Stimulated activated CD8-positive, alpha-beta memory T cell treated with anti-CD3 and anti-CD28 coated beads, Interleukin-4, amount 100 ng/mL, for 1 hour (primary cell): ENCODE measurements at places on chromosomes 16 and 17.

DNA sequence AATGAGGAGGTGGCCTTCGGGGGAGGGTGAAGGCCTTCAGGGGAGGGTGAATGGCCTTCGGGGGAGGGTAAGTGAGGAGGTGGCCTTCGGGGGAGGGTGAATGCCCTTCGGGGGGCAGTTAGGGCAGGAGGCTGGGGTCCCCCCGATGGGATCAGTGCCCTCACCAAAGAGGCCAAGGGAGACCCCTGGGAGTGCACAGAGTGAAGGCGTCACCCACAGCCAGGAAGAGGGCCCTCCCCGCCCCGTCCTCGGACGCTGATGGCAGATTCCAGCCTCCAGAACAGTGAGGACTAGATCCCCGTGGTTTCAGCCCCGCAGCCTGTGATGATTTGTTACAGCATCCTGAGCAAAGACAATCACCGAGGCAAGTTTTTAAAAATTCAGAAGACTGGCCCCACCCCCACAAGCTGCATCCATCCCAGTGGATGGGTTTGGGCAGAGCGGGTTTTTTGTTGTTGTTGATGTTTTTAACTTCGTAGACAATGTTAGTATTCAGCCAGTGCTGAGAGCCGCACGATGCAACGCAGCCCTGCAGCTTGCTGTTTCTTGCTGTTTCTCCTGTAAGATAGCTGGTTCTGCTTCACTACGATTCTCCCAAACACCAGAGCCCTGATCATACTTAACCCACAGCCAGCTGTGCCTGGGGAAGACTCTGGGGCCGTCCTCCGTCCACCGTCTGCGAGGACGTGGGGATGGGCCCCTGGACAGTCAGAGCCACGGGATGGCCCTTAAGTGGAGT lies 40.7 kb upstream of the CBFA2T3 start:
- no peak for DNase-seq

DNA sequence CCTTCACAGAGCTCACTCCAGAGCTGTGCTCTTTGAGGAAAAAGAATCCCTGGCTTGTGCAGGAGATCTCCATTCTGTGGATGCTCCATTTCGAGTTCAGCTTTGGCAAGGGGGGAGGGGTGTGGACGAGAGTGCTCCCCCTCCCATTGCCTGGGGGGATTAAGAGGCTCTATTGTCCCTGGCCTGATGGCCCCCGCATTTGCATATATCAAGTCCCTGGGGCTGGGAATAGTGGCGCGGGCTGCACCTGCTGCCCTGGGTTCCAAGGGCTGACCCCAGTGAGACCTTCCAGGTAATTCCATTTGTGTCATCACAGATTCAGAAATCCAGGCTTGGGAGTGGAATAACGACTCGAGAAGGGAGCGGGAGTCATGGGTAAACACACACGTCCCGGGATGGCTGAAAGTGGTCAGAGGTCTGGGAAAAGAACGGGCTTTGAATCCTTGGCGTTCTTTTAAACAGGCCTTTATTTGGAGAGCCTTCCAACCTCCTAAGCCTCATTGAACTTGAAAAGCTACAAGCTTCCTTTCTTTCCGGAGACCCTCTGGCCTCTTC lies 479.3 kb downstream of the HS3ST3B1 start:
- DNase-seq: no peak

GRCh38 chr16:52552643-52553042 lies 5.7 kb upstream of the TOX3 start:
- DNase-seq: no peak

DNA sequence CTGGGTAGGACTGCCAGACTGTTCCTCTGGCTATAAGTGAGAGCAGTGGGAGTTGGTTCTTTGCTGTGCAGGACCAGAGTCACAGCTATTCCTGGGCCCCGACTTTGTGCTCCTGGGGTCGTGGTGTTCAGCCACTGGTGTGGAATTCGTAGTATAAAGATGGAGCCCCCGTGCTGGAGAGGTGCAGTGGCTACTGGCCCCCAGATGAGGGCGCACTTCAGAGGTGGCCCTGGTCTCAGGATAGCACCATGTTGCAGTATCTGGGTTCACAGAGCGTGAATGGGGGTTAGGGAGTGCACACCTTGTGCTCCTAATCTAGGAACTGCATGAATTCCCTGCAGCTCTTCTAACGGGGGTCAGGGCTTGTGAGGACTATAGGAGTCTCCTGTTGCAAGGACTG lies 21.1 kb downstream of the TANC2 start:
- no peak for DNase-seq

- no peak for DNase-seq
Measured at GRCh38 chr17:15654886-15655561, 29.1 kb downstream of the TRIM16 start.

DNA sequence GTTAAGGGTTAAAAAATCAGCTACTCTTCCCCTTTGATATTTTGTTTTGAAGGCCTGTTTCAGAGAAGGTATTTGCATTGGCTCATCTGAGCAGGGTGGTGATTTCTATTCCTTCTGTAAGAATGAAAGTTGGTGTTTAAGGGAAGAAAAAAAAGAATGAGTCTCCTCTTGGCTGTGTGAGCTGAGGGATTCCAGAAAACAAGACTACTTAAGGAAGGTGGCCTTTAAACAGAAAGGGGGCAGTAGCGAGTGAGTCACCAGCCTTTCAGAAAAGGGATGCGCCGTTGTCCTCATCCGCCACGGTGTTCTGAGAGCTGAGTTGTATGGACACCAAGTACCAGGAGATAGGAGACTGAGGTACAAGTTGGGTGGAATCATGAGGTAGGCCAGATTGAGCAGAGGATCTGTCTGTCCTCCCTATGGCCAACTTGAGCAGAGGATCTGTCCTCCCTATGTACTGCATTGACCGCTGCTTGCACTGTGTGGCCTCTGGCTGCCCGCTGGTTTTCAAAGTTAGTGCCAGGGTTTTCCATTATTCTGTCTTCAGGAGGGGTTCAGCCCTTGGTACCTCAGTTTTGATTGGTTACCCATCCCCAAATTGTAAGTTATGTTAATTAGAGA lies 8.2 kb downstream of the PRKCA start:
- DNase-seq: no peak

- DNase-seq: no peak
Measured at GRCh38 chr16:4918781-4919251, 18.1 kb downstream of the PPL start.

DNA sequence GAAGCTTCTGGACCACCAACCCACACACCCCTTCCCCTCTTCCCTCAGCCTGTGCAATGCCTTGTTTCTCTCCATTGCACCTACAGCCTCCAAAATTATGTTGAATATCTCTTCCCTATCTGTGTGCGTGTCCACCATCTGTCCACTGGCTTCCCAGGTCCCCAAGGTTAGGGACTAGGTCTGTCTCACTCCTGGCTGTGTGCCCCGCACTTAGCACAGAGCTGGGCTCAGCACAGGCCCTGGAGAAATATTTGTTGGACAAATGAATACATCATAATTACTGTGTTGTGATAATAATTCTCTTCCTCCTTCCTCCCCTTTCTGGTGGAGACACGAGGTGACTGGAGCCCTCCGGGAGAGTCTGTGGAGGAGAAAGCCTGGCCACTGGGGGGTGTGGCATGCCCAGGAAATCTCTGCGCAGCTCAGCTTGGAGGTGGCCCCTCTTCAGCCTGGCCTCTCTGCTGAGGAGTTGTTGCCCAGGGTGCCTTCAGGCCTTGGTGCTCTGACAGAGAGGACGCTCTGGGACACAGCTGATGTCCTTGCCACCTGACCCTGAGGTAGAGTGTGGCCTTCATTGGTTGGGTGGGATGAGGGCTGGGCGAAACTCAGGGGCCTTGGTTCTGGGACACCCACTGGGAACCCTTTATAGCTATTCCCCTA lies 3.3 kb upstream of the BRD7 start:
- DNase-seq: no peak

DNA sequence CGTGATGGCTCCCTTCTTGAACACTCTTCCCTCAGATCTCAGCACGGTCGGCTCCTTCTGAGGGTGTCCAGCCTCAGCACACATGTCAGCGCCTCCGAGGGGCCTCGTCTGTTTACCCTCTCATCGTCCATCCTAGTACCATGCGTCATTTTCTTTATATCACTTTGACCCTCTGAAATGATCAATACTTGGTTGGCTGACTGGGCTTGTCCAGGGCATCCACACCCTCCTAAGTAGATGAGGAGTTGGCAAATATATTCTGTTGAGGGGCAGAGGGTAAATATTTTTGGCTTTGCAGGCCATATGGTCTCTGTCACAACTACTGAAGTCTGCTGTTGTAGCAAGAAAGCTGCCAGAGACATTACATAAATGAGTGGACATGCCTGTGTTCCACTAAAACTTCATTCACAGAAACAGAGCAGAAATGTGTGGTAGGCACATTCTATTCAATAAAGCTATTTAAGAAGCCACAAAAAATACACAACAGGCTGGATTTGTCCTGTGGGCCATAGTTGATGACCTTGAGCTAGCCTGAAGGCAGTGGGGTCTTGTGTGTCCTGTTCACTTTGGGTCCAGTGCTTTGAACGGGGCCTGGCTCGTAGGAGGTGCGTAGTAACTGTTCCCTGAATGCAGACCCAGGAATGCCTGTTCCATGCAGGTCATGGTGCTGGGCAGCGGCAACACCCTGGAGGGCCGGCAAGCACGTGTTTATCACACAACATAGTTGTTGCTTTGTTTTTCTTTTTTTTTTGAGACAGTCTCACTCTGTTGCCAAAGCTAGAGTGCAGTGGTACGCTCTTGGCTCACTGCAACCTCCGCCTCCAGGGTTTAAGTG lies 185.8 kb downstream of the SNX29 start:
- DNase-seq: no peak

DNA sequence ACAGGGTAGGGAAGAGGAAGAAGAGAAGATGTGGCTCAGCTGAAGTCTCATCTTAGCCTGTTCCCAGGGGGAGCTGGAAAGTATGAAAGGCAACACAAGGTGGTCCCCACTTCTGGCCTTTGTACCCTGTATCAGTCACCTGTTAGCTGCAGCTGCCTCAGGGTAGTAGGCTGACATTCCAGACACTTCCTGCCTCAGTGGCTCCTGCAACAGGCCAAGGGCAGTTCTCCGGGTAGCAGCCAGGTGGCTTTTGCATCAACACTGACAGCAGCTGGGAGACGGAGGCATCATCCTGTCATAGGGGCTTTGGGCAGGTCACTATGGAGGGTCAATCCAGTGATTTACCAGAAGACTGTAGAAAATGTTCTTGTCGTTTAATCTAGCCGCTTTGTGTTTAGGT lies 124.0 kb downstream of the RGS9 start:
- no peak for DNase-seq

DNA sequence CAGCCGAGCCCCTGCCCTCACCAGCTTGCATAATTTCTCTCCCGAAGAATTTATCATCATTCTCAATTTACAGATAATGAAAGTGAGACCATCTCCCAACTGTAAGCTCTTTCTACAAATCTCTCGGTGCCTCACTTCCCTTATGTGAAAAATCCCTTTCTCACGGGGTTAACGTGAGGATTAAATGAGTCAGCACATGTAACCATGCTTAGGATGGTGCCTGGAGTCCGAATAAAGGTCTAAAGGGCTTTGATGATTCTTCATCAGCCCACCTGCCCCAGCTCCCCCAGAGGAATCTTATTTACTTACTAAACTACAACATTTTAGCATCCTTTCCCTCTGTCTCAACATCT lies 24.8 kb upstream of the PIK3R6 start:
- no peak for DNase-seq

DNA sequence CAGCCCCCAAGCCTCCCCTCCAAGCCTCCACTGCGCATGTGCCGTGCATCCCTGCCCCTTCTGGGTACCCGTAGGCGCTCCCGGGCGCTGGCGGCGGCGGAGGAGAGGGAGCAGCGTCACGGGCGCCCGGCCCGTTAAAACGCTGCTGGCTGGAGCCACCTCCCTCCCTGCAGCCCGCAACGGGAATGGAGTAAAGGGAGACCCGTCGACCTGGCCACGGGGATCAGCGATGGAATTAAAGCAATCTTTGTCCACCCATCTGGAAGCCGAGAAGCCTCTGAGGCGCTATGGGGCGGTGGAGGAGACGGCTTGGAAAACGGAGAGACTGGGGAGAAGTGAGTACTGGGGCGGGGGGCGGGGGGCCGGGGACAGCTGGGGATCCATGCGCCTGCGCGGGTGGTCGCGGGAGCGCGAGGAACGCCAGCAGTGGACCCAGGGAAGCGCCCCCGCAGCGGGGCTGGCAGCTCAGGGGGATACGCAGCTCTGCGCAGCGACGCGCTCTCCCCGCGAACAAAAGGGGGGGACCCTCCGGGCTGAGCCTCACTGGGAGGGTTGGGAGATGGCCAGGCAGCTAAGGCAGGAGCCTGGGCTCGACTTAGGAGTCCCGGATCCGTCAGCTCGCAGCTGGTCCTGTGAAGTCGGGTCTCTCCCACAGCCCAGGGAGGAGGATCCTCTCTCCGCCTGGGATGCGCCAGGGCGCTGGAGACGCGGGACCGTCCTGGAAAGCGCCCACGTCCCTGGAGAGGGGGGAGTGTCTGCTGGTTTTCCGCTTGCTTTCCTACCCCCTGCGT lies at the start of gene BMERB1:
BMERB1 (plus strand) TSS at position 164 of the 791 bp plus-strand sequence; CDS start at position 230, 66 bp downstream.
- peak; percentile 23 for DNase-seq

DNA sequence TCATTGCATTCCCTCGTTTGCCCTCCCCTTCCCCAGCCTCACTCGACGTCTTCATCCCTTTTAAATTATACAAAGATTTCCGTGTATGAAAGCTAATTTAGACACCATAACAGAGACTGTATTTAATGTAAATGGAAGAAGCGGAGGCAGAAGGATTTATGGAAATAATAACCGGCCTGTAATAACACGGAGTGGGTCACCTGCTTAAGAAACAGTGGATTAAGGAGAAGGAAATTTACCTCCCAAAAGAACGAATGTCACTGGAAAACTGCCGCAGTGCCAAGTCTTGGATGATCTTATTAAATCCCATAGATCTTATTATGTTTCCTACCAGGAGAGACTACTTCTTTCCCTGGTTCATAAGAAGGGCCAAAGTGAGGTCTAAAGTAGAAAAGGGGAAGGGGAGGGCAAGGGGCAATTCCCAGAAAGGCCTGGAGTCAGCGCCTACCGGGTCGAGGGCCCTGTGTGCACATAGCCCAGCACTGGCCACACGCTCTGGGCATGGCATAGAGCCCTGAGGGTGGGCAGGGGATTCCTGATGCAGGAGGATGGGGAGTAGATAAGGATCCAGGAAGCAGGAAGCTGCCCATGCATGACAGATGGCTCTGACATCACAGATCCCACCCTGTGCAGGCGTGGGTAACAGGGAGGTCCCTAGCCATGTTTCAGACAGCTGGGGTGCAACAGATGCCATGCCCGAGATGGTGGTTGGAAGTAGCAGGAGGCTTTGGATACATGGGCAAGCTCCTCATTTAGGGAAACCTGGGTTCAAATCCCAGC lies 56.2 kb upstream of the RPL38 start:
- no peak for DNase-seq

- DNase-seq: no peak
Measured at GRCh38 chr16:63960321-63960720, 1161.5 kb downstream of the CDH11 start.

DNA sequence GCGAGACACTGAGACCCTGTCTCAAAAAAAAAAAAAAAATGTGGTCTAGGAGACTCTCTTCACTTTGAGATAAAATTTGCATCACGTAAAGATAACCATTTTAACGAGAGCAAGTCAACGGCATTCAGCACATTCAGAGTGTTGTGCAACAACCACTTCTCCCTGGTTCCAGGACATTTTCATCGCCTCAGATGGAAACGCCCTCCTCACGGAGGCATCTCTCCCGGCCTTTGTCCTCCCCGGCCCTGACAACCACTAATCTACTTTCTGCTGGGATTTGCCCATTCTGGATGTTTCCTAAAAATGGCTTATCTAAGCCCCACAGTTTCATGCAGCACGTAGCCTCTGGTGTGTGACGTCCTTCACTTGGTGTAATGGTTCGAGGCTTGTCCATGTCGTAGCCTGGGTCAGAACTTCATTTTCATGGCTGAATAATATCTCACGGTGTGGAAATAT lies 6.4 kb upstream of the NPRL3 start:
- no peak for DNase-seq
